ENCODE measurements at places on chromosomes 7 and 10. TPM values are rescaled to one million over a fixed set of nuclear protein-coding genes. Genes with fewer than 3 reads are reported as not detected.

The MXI1 gene
- 32.7 TPM for total RNA-seq

The NACAD gene
- 10.3 TPM for total RNA-seq

The SEMA3E gene
- 0.81 TPM for total RNA-seq

The UPF2 gene
- total RNA-seq = 26.8 TPM

The CCDC3 gene
- total RNA-seq = 5.4 TPM

The HOGA1 gene
- 0.50 TPM for total RNA-seq

The RSPH10B gene
- 0.54 TPM for total RNA-seq

The LRGUK gene
- 1.00 TPM for total RNA-seq

The CALHM3 gene
- total RNA-seq = not detected

GRCh38 chr7:127629268-127629854, 11.4 kb upstream of the PAX4 start:
- H3K4me3 ChIP-seq = no peak overlapping the region
- H3K27me3 ChIP-seq = peaks cover 10% of the 10 kb centered on the region
- H3K4me1 ChIP-seq = peaks cover 2% of the 10 kb centered on the region
- DNase-seq = no peak
- H3K27ac ChIP-seq = no peak overlapping the region

DNA sequence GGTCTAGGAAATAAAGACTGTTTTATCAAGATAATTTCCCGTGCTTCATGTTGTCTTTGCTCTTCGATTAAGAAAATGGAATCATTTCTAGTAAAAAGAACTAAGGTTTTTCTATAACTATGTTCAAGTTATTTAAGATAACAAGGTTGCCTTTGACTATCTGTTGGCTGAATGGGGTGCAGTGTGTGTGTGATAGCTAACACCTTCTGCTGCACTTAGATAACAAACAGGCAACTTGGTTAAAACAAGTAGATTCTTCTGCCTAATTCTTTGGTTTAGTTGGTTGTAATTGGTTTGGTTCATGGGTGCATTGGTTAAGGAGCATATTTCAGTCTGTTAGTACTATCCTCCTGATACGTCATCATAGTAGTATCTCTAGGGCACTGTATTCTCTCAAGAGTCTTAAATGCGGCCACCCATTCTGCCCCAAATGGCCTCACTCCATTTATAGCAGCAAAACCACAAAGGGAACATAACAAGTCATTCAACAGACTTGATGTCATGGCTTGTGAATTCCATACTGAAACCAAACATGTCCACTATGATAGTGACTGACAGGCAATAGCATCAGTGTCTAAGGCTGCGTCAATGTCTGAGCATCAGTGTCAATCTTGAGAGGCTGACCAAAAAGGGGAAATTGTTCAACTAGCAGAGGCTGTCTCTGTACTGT, 55.7 kb downstream of the CCDC3 start:
- no peaks in the 10 kb centered on the region for H3K36me3 ChIP-seq
- no peaks in the 10 kb centered on the region for H3K27me3 ChIP-seq
- H3K27ac ChIP-seq = no peak overlapping the region
- H3K4me1 ChIP-seq = peaks cover 6% of the 10 kb centered on the region
- no peak overlapping the region for H3K4me3 ChIP-seq

DNA sequence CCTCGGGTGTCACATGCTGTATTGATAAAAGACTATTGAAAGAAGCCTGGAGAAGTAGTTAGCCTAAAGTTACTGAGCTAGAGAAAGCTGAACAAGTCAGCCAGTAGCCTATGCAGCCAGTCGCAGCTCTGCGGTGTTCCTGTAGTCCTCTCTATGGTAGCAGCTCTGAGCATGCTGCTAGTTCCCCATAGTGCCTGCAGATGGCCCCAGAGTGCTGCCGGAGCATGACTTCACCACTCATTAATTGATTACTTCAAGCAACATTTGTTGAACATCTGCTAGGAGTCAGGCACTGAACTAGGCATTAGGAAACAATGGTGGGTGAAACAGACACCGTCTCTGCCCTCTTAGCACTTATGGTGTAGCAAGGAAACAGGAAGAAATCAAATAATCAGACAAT, 422.7 kb downstream of the SORCS3 start:
- DNase-seq = no peak
- H3K4me3 ChIP-seq = no peak overlapping the region
- peaks cover 45% of the 10 kb centered on the region for H3K27me3 ChIP-seq
- no peak overlapping the region for H3K27ac ChIP-seq
- H3K4me1 ChIP-seq = no peaks in the 10 kb centered on the region

DNA sequence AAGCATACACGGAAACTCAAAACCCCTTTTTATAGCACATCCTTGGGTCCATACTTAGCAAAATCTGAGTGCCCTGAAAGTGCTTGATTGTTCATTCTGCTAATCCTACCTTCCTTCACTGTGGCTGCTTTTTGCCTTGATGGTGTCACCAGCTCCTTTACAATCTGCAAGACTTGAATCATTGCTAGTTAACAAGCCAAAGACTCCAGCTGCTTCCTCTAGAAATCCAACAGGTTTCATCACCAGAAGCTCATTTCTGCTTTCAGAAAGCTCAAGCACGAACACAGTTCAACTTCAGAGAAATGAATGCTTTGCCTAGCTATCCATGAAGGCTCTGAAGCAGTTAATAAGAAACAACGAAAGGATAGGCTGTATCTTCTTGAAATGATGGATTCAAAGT, 38.0 kb downstream of the USP6NL start:
- no peak overlapping the region for H3K27ac ChIP-seq
- DNase-seq = no peak
- peaks cover 25% of the 10 kb centered on the region for H3K4me1 ChIP-seq
- peaks cover 6% of the 10 kb centered on the region for H3K36me3 ChIP-seq
- no peak overlapping the region for H3K4me3 ChIP-seq
- H3K27me3 ChIP-seq = no peaks in the 10 kb centered on the region

- no peak overlapping the region for H3K27ac ChIP-seq
- no peak overlapping the region for H3K4me3 ChIP-seq
- H3K27me3 ChIP-seq = peaks cover 8% of the 10 kb centered on the region
- H3K4me1 ChIP-seq = no peaks in the 10 kb centered on the region
- H3K36me3 ChIP-seq = no peaks in the 10 kb centered on the region
- DNase-seq = no peak
These were observed 169.9 kb upstream of the ADO start for GRCh38 chr10:62634576-62634975.

- no peaks in the 10 kb centered on the region for H3K4me1 ChIP-seq
- no peak overlapping the region for H3K27ac ChIP-seq
- DNase-seq = no peak
- H3K4me3 ChIP-seq = no peak overlapping the region
These were observed 172.9 kb upstream of the SEMA3E start for GRCh38 chr7:83821866-83822265.

GRCh38 chr7:45564485-45564884, 9.7 kb upstream of the ADCY1 start:
- peaks cover 80% of the 10 kb centered on the region for H3K27me3 ChIP-seq
- no peak overlapping the region for H3K27ac ChIP-seq
- no peaks in the 10 kb centered on the region for H3K4me1 ChIP-seq
- no peaks in the 10 kb centered on the region for H3K36me3 ChIP-seq
- no peak for DNase-seq
